OCI-M1 (cell line): ENCODE measurements at places on chromosomes 16 and 17.

- DNase-seq, result peak; percentile 66
Measured at GRCh38 chr17:33520426-33521330, 227.6 kb upstream of the ASIC2 start.

- no peak for DNase-seq
Measured at GRCh38 chr17:56597495-56597990, 4.0 kb downstream of the NOG start.

- DNase-seq, result no peak
Measured at GRCh38 chr16:27950206-27950887, 113.2 kb downstream of the GSG1L start.

DNA sequence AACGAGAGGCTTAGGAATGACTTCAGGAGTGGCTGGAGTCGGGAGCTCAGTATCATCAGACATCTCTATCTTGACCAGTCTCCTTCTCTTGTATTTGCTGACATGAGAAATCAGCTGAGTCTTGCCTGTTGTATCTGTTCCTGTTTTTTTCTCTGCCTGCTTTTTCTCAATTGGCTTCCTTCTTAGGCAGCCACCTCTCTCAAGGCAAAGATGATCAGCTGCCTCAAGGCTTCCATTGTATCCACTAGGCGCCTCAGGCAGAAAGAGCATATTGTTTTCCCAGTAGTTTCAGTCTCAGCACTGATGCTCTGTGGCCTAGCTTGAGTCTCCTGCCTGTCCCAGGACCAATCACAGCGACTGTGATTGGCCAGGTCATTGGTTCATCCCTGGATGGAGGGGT, 306.2 kb downstream of the CPPED1 start:
- no peak for DNase-seq

GRCh38 chr17:45081047-45081703, 20.1 kb downstream of the NMT1 start:
- no peak for DNase-seq

DNA sequence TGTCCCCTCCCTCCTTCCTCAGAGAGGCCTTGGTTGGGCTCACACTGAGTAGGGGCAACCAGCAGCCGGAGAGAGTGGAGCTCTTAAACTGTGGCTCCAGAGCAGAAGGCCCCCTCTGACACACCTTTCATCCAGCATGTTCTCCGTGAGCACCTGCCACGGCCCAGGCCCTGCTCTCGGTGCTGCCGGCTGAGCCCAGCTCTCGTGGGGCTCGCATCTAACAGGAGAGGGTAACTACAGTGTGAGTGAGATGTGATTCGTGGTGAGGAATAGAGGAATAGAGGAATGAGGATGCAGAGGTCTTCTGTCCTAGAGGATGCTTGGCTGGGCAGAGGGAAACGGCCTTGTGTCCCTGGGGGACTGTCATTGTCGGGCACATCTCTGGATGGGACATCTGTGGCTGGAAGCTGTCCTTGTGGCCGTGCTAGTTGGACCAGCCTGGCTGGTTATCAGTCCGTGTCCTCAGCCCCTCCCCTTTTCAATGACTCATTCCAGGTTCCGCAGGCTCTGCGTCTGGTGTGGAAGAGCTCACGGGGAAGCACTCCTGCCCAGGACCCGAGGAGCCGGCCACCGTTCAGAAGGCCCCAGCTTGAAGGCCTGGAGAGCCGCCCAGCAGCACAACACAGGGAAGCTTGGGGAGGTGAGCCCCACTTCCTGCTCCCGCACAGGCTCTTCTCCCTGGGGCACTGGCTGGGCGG, 11.9 kb upstream of the DNASE1 start:
- DNase-seq, result peak; percentile 37

- DNase-seq, result no peak
Measured at GRCh38 chr17:8985054-8985701, 19.7 kb upstream of the PIK3R5 start.

DNA sequence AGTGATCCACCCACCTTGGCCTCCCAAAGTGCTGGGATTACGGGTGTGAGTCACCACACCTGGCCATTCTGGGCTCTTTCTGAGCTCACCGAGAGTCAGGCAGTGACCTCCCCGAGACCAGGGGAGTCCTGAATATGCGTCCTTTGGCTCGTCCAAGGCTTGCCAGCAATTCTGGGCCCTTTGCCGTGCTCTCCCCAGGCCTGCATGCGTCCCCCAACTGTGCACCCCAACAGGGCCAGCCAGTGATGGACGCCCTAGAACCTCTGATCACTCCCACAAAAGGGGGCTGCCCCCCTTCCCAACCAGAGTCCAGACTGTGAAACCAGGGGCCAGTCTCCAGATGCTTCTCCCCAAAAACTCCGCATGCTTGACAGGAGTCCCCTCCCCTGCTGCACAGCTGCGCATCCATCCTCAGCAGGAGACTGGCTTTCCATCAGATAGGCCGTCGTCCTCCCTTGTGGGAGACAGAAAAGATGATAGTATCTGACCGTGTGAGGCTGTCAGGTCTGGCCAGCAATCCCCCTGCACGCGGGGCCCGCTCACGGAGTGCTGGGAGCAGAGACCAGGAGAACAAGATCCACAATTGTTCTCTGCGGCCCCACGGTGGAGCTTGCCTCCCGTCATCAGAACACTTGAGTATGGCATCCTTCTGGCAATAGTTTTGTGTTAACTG, 15.5 kb downstream of the HS3ST6 start:
- no peak for DNase-seq

DNA sequence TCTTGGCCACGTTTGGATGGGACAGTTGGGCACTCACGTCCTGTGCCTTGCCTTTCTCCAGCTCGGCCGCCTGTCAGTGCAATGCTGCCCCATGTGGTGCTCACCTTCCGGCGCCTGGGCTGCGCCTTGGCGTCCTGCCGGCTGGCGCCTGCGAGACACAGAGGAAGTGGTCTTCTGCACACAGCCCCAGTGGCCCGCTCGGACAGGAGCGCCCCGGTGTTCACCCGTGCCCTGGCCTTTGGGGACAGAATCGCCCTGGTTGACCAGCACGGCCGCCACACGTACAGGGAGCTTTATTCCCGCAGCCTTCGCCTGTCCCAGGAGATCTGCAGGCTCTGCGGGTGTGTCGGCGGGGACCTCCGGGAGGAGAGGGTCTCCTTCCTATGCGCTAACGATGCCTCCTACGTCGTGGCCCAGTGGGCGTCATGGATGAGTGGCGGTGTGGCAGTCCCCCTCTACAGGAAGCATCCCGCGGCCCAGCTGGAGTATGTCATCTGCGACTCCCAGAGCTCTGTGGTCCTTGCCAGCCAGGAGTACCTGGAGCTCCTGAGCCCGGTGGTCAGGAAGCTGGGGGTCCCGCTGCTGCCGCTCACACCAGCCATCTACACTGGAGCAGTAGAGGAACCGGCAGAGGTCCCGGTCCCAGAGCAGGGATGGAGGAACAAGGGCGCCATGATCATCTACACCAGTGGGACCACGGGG, 7.1 kb downstream of the ACSF3 start:
- DNase-seq, result no peak

GRCh38 chr17:43976963-43977837, 23.5 kb upstream of the PYY start:
- DNase-seq, result no peak

DNA sequence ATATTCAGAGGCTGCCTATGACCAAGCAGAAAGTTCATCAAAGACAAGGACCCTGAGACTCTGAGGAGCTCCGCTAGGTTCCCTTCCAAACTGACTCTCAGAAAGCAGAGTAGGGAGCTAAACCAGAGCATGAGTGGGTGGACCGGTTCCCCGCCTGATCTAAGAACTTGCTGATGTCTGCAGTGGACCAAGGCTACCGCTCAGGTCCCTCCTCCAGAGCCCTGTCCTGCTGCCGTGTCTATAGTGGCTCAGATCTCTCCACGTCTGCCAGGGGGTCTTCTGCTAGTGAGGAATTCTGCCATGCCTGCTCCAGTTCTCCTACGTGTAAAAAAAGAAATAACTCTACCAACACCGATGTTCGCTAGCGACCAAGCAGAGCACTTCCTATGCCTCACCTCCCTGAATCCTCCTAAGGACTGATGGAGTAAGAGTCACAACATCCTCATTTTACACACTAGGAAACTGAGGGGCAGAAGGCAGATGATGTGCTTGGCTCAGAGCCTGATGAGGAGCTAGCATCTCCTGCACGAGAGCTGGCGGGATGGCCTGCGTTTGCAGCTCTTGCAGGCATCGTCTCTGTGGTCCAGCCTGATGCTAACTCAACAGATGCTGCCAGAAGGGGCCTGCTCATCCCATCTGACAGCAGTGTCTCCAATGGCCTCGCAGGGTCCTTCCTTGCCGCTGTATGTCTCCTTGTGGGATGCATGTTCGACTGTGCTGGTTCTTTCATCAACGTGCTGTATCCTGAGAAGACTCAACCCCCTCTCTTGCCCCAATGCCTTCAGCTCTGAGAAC, 265.5 kb downstream of the C16orf95 start:
- DNase-seq, result no peak

GRCh38 chr17:6671431-6671830, 19.9 kb downstream of the C17orf100 start:
- DNase-seq, result no peak

- DNase-seq, result no peak
Measured at GRCh38 chr16:19840524-19841110, 44.0 kb downstream of the GPRC5B start.

DNA sequence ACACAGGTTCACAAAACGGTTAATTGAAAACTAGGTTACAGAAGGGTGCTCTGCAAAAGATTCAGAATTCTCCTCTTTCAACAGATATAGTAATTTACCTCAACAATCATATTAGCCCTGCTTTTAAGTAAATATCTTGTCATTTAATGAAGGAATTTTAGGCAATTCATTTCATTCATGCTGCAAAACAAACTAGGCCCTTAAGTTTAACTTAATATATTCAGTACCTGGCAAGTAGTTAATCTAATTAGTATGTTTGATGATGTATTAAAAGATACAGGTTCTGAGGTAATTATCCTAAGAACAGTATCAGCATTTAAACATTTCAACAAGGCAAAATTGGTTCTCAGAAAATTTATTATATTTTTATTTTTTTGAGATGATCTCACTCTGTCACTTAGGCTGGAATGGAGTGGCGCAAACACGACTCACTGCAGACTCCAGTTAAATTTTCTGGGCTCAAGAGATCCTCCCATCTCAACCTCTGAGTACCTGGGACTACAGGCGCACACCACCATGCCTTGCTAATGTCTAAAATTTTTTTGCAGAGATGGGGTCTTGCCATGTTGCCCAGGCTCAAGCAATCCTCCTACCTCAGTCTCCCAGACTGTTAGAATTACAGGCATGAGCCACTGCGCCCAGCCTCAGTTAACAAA, 44.9 kb downstream of the SMURF2 start:
- DNase-seq, result no peak
